ENCODE measurements at places on chromosomes 11 and 22. TPM values are rescaled to one million over a fixed set of nuclear protein-coding genes. Genes with fewer than 3 reads are reported as not detected.

- DNase-seq = no peak
These were observed 34.4 kb downstream of the PRDM11 start for GRCh38 chr11:45180848-45181192.

- DNase-seq = no peak
These were observed 57.4 kb upstream of the SHISAL1 start for GRCh38 chr22:44369916-44370801.

GRCh38 chr11:123762422-123762821 lies 8.1 kb upstream of the OR6X1 start:
- DNase-seq = no peak

GRCh38 chr22:29207562-29208501 lies 2.1 kb downstream of the EMID1 start:
- DNase-seq = no peak

DNA sequence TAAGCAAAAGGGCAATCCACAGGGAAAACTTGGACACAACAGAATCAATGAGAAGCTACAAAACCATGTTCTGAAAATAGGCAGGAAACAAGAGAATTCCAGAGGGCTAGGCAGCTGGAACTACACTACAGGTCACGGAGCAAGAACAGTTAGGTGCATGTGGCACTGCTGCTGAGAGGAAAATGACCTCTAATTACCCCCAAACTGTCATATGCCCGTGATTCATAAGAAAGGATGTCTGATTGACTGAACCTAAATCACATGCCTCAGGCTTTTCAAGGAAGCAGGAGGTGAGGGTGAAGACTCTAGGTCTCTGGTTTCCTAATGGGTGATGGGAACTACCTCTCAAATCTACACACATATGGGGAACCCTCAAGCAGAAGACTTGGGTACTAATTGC lies 17.9 kb upstream of the RRAS2 start:
- DNase-seq = no peak

DDI1 gene
- not detected for polyA plus RNA-seq

NXPE4 gene
- not detected for polyA plus RNA-seq
